ENCODE measurements at places on chromosomes 4 and X.

- no peak for DNase-seq
Measured at GRCh38 chrX:86981326-86981879, 536.2 kb upstream of the KLHL4 start.

- no peak for DNase-seq
Measured at GRCh38 chr4:161936625-161937550, 226.9 kb downstream of the FSTL5 start.

DNA sequence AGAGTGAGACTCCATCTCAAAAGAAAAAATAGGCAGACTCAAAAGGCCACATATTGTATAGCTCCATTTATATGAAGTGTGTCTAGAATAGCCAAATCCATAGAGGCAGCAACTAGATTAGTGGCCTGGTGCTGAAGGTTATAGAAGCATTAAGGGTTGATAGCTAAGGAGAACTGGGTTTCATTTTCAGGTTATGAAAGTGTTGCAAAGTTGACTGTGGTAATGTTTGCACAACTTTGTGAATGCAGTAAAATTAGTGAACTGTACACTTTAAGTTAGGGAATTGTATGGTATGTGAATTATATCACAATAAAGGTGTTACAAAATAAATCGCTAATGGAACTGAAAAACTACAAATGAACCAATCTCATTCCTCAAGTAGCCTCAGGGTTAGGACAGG, 28.3 kb downstream of the TXLNG start:
- DNase-seq: no peak

GRCh38 chrX:20147561-20147960, 5.9 kb upstream of the EIF1AX start:
- DNase-seq: no peak

DNA sequence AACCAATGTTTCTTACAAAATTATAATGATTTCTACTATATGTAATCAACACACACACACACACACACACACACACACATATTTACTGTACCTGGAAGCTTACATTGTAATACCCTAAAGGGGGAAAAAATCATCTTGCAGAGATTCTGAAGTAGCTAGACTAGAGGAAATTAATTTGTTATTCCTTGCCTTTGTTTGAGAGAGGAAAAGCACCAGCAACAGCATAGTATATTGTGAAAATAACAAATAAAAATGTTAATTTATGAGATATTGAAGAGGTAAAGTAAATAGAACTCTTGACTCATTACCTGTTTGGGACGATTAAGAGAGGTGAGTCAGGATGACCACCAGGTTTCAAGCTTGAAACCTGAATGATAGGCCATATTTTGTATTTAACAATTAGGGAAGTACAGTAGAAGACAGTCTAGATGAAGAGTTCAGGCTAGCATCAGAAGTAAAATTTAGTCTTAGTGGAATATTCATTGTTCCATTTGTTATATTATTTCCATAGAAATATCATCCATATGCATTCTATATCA, 873.4 kb upstream of the PCDH10 start:
- no peak for DNase-seq

DNA sequence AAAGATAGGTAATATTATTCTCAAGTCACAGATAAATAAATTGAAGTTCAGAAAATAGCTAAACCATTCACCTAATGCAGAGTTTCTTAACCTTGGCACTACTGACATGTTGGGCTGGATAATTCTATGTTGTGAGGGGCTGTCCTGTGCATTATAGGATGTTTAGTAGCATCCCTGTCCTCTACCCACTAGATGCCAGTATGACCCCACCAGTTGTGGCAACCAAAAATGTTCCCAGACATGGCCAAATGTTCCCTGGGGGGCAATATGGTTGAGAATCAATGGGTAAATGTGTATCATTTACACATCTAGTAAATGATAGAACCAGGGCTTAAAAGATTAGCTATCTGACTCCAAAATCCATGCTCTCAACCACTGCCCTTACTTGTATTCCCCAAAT, 140.9 kb downstream of the COL4A6 start:
- no peak for DNase-seq

Data from adrenal gland (tissue), 19 donors.